ENCODE measurements at places on chromosomes 12 and 14. TPM values are rescaled to one million over a fixed set of nuclear protein-coding genes. Genes with fewer than 3 reads are reported as not detected.

- DNase-seq = peak; percentile 78
Observed at GRCh38 chr12:54216797-54217661, 28.2 kb upstream of the SMUG1 start.

- no peak for DNase-seq
Observed at GRCh38 chr12:51729331-51729730, 119.2 kb downstream of the FIGNL2 start.

The FOXM1 gene
- 67.5 TPM for total RNA-seq

DNA sequence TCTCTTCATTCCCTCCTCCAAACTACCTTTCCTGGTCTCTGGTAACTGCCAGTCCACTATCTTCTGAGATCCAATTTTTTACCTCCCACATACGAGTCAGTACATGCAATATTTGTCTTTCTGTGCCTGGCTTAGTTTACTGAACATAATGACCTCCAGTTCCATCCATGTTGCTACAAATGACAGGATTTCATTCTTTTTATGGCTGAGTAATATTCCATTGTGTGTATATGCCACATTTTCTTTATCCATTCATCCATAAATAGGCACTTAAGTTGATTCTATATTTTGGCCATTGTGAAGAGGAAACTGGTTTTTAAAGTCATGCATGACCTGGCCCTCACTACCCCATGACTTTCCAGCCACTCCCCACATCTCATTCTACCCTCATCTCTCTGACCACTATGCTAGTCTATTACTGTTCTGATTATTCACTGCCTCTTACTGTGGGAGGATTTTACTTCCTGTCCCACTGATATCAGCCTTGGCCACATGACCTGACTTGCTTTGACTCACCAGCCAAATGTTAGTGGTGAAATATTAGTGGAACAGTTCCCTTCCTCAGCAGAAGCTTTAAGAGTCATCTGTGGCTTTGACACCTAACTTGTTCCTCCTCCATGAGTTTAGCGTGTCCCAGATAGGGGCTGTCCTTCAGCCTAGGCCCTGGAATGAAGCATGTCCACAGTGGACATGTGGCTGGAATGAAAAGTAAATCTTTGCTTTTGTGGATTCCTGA is 52.2 kb downstream of the GOLGA5 start:
- no peak for DNase-seq

GRCh38 chr12:71036526-71036925 is 116.0 kb upstream of the PTPRR start:
- DNase-seq = no peak

The GLIPR1L2 gene
- not detected for total RNA-seq

The UNC79 gene
- total RNA-seq = not detected

DNA sequence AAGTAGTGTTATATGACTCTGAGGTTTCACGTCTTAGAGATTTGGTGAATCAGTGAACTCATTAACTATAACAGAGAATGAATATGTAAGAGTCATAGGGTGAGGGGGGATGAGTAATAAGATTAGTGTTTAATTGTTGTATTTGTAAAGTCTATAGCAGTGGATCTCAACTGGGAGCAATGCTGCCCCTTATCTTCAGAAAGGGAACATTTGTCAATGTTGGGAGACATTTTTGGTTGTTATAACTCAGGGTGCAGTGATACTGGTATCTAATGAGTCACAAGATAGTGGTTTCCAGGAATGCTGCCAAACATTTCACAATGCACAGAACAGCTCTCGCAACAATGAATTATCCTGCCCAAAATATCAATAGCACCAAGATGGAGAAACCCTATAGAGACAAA is 1193.7 kb downstream of the GALC start:
- no peak for DNase-seq

The CFAP73 gene
- 0.33 TPM for total RNA-seq

The TAS2R19 gene
- total RNA-seq = 0.88 TPM

- DNase-seq = no peak
Observed at GRCh38 chr12:47838286-47838931, 18.7 kb upstream of the HDAC7 start.

DNA sequence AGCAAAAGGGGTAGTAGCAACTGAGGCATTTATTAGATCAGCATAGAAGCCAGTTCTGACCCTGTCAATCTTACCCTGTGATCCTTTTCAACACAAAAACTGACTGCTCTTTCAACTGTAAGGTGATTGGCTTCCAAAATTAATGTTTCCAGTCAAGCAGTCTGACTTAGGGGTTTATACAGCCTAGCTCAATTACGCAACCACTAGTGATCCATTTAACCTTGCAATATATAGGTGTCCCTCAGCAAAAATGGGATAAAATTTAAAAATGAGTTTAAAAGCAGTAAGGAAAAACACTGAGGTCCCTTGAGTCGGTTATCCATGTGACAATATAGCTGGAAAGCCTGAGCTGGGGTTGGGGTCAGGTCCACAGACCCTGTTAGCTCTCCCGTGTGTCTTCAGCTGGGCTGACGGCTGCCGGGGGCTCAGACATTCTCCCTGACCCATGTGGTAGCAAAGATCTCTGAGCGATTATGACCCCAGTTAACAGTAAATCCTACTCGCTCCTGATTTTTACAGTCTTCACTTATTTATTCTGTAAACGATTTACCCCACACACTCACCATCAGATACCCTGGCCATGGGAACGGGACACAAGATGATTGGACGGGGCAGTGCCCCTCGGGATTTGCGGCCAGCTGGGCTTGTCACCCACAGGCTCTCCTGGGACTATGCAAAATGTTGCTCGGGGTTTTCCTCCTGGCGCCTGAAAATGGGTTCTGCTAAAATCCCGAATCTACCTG is 16.6 kb downstream of the ADGRD1 start:
- no peak for DNase-seq

DNA sequence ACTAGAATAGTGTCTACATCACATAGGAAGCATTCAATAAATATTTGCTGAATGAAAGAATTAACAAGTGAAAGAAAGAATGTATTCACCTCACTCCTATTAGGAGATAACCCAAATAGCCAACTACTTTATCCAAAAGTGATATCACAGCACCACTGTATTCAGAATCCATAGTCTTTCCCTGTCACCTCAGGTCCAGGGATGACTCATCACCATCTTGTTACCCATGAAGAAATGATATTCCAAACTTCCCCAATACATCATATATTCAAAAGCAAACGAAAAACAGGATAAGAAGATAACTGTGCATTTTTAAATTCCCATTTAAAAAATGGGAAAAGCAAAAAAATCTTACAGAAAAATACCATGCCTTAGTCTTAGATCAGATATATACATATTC is 39.1 kb downstream of the TXNDC16 start:
- DNase-seq = no peak

GRCh38 chr14:89700801-89701200 is 253.7 kb downstream of the EFCAB11 start:
- no peak for DNase-seq

DNA sequence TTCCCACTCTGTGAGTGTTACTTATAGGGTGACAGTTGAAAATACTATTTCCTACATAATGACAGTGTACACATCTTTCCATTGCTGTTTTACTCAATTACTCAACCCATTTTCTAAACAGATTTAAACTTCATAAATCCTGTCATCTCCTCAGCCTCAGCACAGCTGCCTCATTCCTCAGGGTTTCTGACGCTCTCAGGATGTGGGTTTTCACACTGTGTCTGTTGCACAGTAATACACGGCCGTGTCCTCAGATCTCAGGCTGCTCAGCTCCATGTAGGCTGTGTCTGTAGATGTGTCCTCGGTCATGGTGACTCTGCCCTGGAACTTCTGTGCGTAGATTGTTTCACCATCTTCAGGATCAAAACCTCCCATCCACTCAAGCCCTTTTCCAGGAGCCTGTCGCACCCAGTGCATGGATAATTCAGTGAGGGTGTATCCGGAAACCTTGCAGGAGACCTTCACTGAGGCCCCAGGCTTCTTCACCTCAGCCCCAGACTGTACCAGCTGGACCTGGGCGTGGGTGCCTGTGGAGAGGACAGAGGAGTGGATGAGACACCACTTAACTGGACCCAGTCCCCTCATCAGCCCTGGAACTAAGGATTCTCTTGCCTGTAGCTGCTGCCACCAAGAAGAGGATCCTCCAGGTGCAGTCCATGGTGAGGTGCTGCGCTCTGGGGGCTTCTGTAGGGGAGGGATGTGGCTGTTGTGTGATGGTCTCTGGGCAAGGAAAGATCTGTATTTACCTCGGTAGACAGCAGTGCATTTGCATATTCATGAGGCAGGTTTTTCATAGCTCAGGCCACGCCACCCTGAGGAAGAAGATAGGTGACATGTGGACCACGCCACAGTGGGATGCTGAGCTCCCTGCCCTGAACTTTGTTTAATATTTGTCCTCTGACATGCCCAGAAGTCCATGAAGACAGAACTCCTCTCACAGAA is 750.2 kb downstream of the TMEM121 start:
- DNase-seq = no peak

GRCh38 chr14:95226801-95227200 is 69.5 kb upstream of the DICER1 start:
- no peak for DNase-seq

- DNase-seq = no peak
Observed at GRCh38 chr12:115960-116915, 49.7 kb downstream of the IQSEC3 start.

The FBLN5 gene
- 0.96 TPM for total RNA-seq

The ABCB9 gene
- total RNA-seq = 3.9 TPM

The SLC38A4 gene
- total RNA-seq = not detected

DNA sequence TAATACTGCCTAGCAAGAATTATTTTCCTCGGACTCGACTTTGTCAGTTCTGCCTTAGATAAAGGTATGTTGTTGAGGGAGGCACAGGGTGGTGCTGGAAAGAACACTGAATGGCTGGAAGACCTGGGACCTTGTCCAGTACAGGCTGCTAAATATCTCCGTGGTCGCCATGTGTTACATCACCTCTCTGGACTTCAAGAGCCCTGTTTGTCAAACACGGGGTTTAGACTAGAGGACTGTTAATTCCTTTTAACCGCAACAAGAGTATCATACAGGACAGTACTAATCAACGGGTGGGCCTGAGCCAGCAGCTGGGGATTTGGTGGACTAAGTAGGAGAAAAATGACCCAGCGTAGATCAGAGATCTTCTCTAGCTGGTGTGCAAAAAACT is 476.3 kb downstream of the LRIG3 start:
- DNase-seq = no peak

- DNase-seq = no peak
Observed at GRCh38 chr14:68340262-68340661, 452.6 kb downstream of the ZFP36L1 start.

The SPTB gene
- 0.15 TPM for total RNA-seq

GRCh38 chr12:103373088-103373523 is 122.7 kb downstream of the C12orf42 start:
- no peak for DNase-seq

- DNase-seq = no peak
Observed at GRCh38 chr12:122859303-122860039, 24.2 kb downstream of the HIP1R start.

The CDH24 gene
- 0.82 TPM for total RNA-seq

DNA sequence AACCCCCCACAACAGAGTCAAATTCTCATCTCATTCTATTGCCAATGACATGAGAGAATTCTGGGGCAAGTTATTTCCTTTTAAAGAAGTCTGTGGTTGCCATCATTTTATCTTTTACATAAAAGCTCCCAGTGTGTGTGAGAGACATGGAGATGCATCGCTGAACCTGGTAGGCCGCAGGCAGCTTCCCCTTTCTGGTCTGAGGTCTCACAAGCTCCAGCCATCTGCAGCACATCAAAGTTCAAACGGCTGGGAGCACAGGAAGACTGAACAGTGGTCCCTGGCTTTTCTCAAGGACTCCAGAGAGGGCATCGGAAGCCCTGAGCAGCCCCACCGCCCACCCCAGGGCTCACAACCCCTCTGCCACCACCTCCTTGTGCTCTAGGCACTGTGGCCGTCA is 141.7 kb downstream of the RIMBP2 start:
- no peak for DNase-seq

The SLC6A12 gene
- 0.37 TPM for total RNA-seq

The SLC17A8 gene
- total RNA-seq = not detected

DNA sequence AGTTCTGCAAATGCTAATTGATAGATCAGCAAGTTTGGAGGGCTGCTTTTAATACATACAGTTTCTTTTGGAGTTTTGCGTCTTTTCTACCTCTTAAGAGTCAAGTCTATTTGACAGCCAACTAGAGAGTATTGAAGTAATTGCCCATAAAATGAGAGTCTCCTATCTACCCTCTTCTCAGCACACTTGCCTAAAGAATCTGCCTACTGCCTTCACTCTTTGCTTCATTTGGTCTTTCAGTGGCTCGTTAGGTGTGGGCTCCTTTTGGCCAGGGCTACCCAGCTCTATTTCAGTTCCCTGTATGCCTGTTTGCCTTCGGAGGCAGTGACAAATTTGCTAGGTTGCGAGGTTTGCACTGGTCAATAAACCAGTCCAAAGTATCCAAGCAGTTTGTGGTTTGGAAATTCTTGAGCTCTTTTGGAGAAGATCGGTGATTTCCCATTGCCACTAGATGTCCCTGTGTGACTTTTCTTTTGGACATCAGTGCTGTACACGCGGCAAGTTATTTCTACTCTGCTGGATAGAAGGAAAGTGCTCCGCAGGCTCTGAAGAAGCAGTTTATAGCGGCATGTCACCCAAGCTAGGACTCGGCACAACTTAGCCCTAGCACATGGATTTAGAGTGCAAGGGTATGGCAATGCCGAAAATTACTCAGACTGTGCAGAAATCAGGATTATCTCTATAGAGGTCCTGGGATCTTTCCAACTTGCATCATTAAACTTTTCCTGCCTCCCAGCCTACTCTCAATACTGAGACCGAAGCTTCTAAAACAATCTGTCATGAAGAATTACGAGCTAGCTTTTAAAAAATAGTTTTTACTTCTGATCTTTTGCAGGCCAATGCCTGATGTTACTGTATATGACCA is 38.6 kb downstream of the MGST1 start:
- no peak for DNase-seq

The PAH gene
- 1.5 TPM for total RNA-seq

GRCh38 chr12:60921541-60921940 is 1325.7 kb downstream of the SLC16A7 start:
- no peak for DNase-seq

The TMEM106C gene
- 178 TPM for total RNA-seq

The IL22 gene
- 0.46 TPM for total RNA-seq

DNA sequence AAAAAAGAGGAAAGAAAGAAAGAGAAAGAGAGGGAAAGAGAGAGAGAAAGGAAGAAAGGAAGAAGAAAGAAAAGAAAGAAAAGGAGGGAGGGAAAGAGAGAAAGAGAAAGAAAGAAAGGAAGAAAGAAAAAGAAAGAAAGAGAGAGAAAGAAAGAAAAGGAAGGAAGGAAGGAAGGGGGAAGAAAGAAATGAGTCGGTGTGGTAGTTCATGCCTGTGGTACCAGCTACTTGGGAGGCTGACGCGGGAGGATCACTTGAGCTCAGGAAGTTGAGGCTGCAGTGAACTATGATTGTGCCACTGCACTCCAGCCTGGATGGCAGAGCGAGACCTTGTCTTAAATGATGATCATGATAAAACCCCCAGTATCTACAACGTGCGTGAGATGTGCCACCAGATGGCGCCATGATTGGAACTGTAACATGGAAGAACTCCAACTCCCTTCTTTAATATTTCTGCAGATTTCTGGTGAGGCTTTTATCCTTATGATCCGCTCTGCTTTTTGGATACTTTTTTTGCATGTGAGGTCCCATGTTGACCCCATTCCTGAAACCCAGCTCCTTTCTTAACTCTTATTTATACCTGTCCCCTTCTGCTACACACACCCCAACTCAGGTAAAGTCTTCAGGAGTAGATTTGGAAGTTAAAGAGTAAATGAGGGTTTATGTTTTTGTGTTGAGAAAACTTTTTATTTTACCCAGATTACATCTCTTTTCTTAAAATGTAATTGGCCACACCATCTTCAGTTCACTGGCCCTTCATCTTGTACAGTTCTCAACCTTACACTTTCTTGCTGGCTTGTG is 25.6 kb downstream of the RNASE10 start:
- peak; percentile 54 for DNase-seq

The PMCH gene
- total RNA-seq = 2.0 TPM
